ENCODE measurements at places on chromosomes 7 and 10. TPM values are rescaled to one million over a fixed set of nuclear protein-coding genes. Genes with fewer than 3 reads are reported as not detected.

DNA sequence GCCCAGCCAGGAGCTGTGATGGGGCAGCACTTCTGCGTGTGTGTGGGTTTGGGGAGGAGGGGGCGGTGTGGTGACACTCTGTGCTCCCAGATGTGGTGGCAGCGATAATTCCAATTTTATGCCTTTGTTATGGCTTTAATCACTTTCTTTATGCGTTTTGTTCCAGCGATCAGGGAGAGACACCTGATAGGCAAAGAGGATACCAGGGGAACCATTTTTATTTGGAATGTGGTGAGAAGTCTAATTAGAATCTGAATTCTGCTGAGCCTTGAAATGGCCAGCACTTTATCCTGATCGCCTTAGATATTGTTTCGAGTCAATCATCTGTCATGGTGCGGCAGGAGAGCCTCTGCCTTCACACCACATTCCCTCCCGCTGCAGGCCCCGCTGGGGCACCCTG, 79.5 kb downstream of the HIF1AN start:
- no peak for DNase-seq

DNA sequence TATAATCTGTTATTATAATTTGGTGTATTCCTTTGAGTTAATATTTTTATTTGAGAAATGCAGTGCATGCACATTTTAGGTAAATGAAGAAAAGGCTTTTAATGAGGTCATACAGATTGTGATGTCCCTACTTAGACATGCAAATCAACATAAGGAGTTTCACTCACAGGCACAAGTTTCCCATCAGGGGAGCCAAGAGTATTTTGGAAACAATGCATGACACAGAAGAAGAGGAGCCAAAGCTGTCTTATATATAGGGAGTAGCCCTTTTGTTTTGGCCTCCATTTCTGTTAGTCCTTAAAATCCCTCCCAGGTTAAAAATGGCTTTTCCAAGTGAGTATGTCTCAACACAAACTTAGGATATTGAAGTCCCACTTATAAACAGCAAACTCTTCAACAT, 703.4 kb upstream of the ANKRD30A start:
- DNase-seq: no peak

DNA sequence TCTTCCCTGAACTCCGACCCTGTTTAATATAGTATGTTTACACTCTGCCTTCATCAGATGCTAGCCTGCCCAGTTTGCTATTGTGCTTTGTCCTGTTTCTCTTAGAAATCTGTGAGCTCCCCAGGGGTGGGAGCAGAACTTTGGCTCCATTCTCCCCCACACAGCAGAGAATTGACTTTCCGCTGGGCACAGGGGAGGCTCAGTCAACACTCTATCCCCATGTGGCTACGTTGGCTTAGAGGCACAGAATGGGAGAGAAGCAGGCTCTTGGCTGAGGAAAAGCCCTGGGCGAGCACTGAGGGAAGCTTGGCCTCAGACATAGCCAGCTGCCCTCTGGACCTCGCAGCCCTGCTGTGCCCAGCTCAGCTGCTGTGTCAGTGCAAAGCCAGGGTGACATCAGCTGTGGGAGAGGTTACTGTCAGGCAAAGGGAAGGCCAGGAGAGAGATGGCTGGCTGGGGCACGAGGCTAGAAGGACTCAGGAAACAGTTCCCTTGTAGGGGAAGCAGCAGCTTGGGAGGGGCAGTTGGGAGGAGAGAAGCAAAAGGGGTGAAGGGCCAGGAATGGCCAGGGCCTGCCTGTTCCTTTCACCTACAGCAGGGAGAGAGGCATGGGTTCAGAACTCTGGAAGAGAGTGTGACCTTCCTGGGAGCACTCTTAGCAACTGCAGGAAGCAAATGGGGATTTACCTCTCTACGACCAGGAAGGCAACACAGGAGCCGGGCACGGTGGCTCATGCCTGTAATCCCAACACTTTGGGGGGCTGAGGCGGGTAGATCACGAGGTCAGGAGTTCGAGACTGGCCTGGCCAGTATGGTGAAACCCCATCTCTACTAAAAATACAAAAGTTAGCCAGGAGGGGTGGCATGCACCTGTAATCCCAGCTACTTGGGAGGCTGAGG, 5.8 kb upstream of the SCD start:
- no peak for DNase-seq

DNA sequence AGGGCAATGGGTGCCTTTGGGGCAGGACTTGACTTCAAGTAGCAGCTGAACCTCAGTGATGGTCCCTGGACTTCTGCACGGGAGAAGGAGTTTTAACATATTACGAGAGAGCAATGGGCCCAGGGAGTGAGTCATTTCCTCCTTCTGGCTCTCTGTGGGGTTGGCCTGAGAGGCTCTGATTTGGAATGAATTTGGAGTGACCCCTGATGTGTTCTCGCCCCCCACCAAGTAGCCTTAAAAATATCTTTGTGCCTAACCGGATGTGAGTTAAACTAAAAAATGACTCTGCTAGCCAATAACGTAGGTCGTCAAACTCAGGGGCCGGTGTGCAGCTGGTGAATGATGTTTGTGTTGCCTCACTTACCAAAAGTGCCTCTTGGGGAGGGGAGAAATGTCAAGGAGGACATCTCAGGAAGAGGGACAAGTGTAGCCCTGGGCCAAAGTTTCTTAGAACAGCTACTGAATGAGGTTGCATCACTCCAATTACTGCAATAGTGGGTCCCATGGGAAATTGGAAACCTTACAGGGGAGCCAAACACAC, 656.6 kb downstream of the INHBA start:
- peak; percentile 84 for DNase-seq

DNA sequence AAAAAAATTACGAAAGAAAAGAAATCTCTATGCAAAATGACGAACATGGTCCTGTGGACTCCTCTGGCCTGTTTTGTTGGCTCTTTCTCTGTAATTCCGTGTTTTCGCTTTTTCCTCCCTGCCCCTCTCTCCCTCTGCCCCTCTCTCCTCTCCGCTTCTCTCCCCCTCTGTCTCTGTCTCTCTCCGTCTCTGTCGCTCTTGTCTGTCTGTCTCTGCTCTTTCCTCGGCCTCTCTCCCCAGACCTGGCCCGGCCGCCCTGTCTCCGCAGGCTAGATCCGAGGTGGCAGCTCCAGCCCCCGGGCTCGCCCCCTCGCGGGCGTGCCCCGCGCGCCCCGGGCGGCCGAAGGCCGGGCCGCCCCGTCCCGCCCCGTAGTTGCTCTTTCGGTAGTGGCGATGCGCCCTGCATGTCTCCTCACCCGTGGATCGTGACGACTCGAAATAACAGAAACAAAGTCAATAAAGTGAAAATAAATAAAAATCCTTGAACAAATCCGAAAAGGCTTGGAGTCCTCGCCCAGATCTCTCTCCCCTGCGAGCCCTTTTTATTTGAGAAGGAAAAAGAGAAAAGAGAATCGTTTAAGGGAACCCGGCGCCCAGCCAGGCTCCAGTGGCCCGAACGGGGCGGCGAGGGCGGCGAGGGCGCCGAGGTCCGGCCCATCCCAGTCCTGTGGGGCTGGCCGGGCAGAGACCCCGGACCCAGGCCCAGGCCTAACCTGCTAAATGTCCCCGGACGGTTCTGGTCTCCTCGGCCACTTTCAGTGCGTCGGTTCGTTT, 83.5 kb upstream of the SLF2 start:
- peak; percentile 19 for DNase-seq

Gene MET
- total RNA-seq: 209 TPM

Gene HERC4
- total RNA-seq: 36.6 TPM

GRCh38 chr7:114952296-114952695, 30.4 kb downstream of the MDFIC start:
- DNase-seq: no peak

- no peak for DNase-seq
These were observed 74.2 kb downstream of the DNAJB6 start for GRCh38 chr7:157410831-157411556.

Gene PODXL
- total RNA-seq: 27.8 TPM

GRCh38 chr7:86844608-86845007, 200.9 kb downstream of the GRM3 start:
- DNase-seq: no peak

GRCh38 chr10:76868098-76868977, 769.3 kb downstream of the KCNMA1 start:
- no peak for DNase-seq

Gene CPED1
- 1.6 TPM for total RNA-seq

- no peak for DNase-seq
These were observed 134.7 kb downstream of the SEMA3D start for GRCh38 chr7:85052056-85052737.

GRCh38 chr10:123402656-123403055, 248.5 kb downstream of the BUB3 start:
- no peak for DNase-seq

- no peak for DNase-seq
These were observed 20.4 kb upstream of the PIK3AP1 start for GRCh38 chr10:96740579-96741281.

Gene TMEM236
- total RNA-seq: 0.06 TPM

Gene ENTPD7
- 7.5 TPM for total RNA-seq

DNA sequence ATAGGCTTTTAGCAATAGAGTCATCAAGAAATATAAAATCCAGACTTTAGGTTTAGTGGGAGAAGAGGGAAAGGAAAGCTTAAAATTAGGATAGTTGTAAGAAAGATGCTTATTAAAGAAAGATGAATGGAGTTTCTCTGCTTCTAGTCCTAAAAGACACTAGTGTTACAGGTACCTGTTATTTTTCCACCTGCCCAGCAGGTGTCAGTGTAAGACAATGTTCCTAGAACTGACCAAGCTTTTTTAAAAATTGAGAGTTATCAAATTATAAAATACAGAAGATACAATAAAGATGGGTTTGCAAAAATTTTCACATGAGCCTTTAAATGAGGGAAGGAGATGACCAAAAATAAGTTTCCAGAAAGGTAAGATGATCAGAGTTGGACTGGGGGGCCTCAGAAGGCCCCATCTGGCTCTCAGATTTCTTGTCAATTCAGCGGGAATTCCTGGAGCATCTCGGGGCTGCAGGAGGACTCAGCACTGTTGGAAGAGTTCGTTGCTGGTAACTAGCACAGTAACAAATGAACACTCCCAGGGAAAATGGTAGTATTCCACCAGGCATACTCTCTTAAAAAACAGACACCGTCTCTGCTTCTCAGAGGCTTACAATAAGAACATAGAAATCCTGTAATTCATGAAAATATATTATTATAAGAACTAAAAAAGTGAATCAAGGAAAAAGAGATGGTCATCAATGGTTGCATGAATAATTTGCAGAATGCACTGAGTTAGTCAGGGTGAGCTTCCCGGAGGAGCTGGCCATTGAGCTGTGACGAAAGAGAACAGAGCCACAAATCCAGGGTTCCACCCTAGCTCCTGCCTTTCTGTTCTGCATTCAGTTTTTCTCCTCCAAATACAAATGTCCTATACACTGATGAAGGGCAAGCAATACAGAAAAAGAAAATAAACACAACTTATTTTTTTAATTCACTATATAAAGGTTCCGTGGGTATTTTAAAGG, 71.8 kb upstream of the PIK3CG start:
- peak; percentile 47 for DNase-seq

Gene VSTM4
- 9.5 TPM for total RNA-seq

GRCh38 chr10:127310430-127310829, 114.0 kb upstream of the INSYN2A start:
- no peak for DNase-seq

Gene SORBS1
- total RNA-seq: 4.9 TPM

Gene COL26A1
- total RNA-seq: 0.11 TPM

Gene ASIC3
- 0.12 TPM for total RNA-seq

Gene GDF2
- total RNA-seq: not detected

Gene GNGT1
- not detected for total RNA-seq

DNA sequence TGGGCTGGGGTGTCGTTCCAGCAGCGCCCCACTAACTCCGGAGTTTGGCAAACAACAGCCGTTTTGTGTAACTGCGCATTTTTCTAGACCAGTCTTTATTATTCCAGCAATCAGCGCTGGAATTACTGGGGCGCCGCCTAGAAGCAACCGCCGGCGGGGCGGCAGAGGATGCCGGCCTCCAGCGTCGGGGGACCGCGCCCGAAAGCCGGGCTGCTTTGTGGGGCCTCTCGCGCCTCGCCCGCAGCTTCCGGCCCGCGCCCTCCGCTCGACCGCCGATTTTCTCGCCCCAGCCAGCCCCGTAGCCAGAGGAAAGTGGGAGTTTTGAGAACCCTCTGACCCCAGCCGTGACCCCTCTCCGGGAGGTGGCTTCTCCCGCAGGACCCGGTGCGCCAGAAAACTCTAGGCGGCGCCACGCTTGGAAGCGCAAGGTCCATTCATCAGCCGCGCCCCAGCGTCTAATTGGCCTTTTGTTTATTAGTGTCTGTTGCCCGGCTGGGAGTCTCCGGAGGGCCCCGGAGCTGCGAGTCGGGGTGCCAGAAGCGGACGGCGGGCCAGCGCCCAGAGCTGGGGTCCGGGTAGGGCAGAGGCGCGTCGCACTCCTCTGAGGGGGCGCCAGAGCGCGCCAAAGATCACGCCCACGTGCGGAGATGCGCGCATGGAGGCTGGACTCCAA, 10.7 kb downstream of the EMX2 start:
- peak; percentile 21 for DNase-seq

DNA sequence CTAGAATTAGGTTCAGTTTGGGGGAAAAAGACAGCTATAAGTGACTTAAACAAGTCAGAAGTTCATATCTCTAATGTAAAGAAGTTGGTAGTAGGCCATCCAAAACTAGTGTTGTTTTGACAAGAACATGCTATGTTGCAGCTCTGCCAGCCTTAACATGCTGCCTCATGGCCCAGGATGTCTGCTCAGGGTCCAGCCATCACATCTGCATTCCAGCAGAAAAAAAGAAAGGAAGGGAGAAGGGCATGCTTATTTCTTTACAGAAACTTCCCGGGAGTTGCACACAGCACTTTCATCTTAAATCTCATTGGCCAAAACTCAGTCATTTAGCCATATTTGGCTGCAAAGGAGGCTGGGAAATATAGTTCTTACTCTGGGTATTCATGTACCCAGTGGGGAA, 400.4 kb upstream of the PODXL start:
- DNase-seq: no peak

DNA sequence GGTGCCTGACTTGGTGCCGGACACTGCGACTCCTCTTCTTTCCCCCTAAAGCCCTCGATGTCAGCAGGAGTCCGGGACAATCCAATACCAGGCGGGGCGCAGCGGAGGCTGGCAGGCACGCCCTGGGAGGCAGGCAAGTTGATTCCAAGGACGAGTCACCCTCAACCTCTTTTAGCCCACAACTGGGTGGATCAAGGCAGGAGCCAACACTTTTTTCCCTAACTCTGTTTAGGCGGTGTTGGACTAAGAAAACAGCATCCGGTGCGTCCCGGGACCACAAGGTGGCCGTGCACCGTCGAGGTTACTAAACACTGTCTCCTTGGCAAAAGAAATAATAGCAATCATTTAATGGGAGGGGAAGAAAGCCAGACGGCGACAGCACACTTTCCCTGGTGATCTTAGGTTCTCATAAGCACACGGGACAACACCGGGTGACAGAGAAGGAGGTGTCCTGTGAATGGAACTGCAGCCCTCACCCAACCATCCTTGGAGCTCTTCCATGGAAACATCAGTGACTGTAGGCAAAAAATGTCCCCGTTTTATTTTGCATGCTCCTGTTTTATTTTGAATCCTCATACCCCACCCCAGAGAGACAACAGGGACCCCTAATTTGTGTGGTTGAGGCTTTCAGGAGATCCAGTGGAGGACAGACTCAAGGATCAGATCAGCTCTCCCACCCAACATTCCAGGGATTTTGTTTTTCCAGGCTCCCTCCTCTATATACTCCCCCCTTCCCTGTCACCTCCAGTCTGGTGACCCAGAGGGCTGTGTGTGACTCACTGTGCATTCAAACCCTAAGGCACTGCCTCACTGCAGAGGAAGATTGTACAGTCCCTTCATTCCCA, 1.3 kb upstream of the CALCR start:
- DNase-seq: peak; percentile 24
